ENCODE measurements at places on chromosomes 2 and 18. TPM values are rescaled to one million over a fixed set of nuclear protein-coding genes. Genes with fewer than 3 reads are reported as not detected.

- DNase-seq, result peak; percentile 7
These were observed 288.0 kb upstream of the TNP1 start for GRCh38 chr2:217147818-217148217.

The GPC1 gene
- 103 TPM for total RNA-seq

DNA sequence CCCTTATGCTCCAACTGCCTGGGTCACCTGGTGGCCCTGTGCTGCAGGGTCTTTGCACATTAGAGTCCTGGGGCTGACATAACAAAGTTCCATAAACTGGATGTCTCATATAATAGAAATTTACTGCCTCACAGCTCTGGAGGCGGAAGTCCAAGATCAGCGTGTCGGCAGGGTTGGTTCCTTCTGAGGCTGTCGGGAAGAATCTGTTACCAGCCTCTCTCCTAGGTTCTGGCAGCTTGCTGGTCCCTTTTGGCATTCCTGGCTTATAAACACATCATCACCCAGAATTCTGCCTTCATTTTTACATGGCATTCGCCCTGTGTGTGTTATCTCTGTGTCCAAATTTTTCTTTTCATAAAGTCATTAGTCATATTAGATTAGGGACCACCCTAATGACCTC is 170.5 kb downstream of the NDUFA10 start:
- DNase-seq, result no peak

The ASAP2 gene
- 20.0 TPM for total RNA-seq

DNA sequence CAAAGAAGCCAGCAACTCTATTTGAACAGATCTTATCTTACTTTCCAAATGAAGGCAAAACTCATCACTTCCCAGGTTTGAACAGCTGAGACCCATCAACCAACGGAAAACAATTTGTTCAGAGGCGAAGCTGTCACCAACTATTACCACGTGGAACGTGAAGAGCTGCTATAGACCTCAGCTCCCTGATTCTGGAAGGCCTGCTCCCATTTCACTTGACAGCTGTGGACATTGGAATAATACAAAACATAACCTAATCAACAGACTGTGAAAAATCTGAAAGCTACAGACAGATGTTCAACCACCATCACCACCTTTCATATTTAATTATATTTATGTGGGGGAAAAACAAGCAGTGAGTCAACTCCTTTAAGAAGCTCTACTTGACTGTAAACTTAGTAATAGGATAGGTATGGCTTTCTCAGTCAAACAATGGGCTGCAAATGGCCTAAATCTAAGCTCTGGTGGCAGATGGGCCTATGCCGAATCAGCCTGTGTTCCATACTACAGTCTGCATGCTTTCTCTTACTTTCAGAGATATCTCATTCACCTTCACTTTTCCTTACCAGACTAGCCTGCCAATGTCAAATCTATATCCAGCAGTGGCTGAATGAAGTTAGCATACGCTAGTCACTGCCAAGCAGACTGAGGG is 896.4 kb downstream of the TDRD15 start:
- no peak for DNase-seq

The CCDC85A gene
- 0.13 TPM for total RNA-seq

DNA sequence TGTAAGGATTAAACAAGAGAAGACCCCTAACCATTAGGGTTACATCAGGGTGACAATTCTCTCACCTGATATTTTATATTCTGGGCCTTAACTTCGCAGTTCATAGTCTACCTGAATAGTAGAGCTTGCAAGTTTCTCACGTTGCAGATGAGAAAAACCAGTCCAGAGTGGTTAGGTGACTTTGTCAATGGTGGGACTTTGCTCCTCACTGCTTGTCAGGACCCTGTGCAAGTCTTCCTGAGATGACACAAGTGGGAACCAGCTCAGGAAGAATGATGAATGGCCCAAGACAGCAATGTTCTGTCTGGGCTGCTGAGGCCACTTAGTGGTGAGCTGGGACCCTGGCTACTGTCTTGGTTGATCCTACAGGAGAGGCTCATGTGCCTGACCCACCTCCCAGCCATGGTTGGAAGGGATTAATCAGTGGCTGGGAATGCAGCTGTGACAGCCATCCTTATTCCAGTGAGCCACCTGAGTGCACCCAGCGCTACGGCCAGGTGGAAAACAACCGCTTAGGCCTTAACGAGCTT is 16.9 kb downstream of the LGALSL start:
- no peak for DNase-seq

- DNase-seq, result peak; percentile 58
These were observed 451.0 kb upstream of the SETBP1 start for GRCh38 chr18:44229693-44230108.

DNA sequence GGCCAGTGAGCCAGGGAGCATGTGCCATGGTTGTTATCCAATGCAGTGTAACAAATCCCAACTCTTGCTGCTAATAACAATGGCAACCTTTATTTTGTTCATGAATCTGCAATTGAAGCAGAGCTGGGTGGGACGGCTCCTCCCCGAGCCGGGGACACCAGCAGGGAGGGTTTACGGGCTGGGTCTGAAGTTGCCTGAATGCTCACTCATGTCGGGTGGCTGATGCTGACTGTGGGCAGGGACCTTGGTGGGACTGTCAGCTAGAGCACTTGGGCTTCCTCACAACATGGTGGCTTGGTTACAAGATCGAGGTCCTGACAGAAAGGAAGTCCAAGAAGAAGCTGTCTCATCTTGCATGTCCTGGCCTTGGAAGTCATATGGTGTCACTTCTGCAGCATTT is 264.5 kb downstream of the NDUFA10 start:
- DNase-seq, result no peak

The ATG16L1 gene
- total RNA-seq, result 36.6 TPM

GRCh38 chr18:62066102-62066818 is 120.6 kb downstream of the PIGN start:
- no peak for DNase-seq

DNA sequence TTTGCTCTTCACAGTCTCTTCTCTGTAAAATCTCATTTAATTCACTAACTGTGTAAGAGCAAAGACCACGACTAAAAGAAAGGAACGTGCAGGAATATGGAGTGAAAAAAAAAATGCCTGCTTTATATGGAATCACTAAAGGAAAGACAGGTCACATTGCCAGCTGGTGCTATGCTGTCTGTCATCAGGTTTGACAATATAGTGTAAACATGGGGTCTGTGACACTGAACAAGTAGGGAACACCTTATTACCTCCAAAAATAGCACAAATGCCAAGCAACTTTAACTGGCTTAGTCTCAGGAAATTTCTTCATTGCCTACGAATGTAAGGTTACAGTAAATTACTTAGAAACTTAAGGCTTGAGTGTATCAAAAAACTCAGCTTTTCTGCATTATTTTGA is 364.5 kb upstream of the LINC00305 start:
- no peak for DNase-seq

The MOCOS gene
- 37.0 TPM for total RNA-seq

GRCh38 chr2:190500054-190500502 is 34.4 kb downstream of the NEMP2 start:
- DNase-seq, result no peak

DNA sequence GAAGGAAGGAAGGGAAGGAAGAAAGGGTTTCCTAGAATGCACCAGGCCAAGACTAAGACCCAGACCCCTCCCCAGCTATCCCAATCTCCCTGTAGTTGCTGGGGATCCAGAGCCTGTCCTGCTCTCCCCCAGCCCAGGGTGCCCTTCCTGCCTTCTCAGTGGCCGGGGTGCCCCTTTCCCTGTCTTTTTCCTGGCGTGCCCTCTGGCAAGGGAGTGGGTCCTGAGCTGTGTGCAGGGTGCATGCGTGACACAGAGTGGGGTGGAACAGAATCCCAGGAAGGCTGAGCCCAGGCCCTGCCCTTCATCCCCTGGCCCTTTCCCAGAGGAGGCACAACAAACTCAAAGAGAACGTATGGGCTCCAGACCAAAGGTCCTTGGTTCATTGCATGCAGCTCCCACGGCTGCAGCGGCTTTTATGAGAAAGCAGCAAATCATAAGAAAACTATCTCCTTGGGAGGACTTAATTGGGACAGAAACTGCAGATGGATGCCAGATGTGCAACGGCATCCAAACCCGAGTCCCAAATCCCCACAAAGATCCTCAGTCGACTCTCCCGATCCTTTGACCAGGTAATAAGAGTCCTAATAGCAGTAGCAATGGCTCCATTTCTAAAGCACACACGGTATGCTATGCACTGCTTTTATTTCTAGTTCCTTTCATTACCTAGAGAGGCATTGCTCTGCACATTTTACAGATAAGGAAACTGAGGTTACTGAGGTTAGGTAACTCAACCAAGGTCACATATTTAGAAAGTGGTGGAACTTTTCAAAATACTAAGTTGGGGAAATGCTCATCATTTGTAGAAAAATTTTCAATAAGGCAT is 12.7 kb upstream of the ARID5A start:
- DNase-seq, result no peak

DNA sequence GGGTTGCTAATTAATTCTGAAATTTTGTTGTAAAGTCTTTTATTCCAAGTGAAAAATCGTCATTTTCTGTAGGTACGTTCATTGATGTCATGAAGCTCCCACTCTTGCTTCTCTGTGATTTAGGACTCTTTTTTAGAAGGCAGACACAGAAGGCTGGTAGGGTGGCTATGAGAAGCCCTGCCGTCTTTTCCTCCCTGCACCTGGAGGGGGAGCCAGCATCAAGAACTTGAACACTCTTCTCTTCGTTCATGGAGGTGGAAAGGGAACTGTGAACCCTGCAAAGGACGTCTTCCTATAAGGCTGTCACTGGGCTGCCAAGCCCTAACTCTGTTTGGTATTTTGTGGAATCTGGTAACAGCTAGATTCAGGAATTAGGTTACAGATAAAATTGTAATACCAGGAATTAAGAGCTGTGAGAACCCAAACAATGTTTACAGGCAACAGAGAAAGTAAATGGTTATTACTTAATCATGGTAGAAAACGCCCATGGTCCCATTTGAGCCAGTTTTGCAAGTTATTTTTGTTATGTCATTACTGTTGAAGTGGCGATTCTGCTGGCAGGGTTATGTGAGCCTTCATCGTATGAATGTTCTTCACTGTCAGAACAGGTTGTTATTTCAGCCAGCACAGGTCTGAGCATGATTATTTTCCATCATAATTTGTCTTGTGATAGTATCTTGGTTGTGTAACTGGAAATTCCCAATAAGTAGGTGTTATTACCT is 112.2 kb downstream of the OSBPL6 start:
- DNase-seq, result peak; percentile 56

DNA sequence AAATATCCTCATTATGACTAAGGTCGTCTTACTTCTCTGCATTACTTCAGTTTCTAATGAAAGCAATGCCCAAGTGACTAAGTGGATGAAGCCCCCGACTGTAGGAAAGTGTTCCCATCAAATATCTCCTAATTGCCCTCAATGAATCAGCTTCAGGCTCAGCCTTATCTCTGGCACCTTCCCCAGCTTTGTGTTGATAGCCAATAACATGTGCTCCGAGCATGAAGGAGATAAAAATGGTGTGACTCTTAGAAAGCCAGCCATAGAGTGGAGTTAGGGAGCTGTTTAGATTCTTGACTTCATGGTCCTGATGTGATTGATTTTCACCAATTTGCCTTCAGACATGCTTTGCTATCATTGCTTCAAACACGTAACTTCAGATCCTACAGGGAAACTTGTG is 339.2 kb upstream of the NRP2 start:
- DNase-seq, result no peak

DNA sequence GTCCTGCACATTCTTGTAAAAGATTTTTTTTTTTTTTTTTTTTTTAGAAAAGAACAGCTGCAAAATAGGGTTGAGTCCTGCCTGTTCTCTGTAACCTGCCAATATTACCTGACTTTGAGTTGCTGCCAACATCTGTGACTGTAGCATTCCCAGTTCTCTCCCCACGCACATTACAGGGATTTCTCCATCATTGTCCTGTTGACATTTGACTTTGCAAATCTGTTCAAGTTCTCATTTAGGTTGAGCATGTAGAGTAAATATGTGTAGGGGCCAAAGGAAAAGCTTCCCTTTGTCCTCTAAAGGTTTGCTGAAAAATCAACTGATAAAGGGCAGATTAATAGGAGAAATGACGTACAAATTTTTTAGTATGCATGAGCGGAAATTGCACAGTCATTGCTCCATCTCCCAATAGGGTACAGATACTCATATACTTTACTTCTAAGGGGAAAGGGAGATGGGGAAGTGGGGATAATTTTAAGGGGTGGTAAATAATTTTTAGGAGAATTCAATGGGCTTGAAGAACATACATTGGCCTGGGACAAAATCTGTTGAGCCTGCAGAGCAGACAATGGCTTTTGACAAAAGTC is 385.5 kb downstream of the PIK3C3 start:
- DNase-seq, result no peak

The NXPH2 gene
- total RNA-seq, result not detected

DNA sequence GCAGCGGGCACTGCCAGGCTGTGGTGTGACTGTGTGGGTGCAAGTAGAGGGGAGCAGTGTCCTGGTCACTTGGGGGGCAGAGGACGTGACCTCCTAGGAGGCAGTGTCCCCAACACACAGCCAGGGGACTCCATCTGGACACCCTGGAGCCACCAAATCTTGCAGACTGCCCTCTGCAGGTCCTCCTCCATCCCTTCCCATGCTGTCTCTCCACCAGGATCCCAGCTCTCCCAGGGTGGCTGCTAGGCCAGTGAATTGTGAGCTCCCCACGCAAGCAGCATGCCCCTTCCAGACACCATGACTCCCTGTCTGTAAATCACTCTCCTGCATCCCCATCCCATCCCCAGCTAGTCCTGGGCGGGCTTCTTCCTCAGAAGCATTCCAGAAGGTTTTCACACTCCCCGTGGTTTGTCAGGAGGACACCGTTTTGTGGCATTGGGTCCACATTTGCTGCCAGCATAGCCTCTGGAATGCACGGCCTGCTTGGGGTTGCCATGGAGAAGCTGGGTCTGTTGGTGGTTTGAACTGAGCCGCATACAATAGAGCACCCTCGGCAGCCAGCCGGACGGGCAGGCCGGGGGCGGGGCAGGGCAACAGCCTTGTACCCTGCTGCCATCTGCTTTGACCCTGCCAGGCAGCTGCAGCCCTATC is 210.7 kb downstream of the KLHL29 start:
- no peak for DNase-seq

GRCh38 chr2:84038866-84039265 is 420.2 kb downstream of the SUCLG1 start:
- no peak for DNase-seq

The SLC23A3 gene
- total RNA-seq, result 1.9 TPM
